Coronary artery (tissue), 2 donors: ENCODE measurements at places on chromosomes 3 and 15.

GRCh38 chr15:75985971-75986370 is 26.3 kb downstream of the NRG4 start:
- DNase-seq = no peak

DNA sequence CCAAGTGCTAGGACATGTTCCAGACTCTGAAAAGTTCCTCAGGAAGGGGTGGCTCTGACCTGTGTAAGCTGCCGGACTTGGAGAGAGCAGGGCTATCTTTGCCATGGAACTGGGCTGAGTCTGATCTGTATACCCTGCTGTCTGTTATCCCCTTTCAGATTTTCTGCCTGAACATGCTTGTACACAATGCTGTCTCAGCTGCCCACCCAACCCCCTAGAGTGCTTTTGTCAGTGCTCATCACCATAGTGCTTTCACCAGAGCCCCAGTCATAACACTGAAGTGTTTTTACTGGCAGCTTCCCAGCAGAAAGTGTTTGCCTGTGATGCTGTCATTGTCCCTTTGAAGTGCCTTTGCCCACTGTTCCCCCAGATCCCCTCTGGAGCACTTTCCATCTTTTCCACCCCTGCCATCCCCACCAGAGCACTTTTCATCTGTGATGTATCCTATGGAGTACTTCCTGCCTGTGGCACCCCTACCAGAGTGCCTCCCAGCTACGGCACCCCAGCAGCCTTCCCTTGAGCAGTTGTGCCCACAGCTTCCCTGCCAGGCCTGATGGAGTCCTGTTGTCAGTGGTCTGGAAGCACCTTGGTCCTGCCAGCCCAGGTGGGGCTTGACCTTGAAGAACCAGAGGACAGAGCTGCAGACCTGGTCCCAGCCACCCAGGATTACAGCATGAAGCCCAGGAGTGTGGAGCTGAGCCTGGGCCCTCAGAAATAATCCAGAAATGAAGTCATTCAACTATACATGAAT is 397.7 kb downstream of the DIPK2A start:
- no peak for DNase-seq

DNA sequence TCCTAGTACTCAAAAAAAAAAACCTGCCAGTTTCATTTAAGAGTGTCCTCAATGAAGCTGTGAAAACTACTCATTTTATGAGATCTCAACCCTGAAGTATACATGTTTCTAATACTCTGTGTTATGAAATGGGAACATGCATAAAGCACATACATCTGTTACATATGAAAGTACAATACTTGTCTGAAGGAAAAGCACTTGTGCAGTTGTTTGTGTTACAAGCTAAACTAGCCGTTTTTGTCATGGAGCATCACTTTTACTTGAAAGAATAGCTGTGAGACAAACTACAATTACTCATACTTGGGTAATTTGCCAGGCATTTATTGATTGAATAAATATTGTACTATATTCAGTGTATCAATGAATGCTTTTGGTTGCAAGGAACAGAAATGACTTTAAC is 72.7 kb downstream of the TIPARP start:
- DNase-seq = no peak

- DNase-seq = no peak
Measured at GRCh38 chr3:193894121-193894863, 241.7 kb upstream of the HES1 start.

DNA sequence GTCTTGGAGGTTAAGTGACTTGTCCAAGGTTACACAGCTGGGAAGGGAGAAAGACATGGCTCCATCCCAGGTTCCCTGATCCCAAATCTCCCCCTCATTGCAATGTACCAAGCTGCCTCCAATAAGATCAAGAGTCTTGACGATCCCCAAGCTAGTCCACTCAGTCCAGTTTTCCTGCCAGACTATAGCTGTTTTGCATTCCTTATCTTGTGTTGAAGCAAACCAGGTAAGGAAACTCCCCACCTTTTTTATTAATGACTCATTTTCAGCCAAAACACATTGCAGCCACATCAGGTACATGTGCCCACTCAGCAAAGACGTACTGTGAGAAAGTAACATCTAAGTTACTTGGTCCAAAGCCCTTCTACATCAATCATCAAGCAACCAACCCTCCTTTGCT is 41.9 kb downstream of the LIPC start:
- no peak for DNase-seq

DNA sequence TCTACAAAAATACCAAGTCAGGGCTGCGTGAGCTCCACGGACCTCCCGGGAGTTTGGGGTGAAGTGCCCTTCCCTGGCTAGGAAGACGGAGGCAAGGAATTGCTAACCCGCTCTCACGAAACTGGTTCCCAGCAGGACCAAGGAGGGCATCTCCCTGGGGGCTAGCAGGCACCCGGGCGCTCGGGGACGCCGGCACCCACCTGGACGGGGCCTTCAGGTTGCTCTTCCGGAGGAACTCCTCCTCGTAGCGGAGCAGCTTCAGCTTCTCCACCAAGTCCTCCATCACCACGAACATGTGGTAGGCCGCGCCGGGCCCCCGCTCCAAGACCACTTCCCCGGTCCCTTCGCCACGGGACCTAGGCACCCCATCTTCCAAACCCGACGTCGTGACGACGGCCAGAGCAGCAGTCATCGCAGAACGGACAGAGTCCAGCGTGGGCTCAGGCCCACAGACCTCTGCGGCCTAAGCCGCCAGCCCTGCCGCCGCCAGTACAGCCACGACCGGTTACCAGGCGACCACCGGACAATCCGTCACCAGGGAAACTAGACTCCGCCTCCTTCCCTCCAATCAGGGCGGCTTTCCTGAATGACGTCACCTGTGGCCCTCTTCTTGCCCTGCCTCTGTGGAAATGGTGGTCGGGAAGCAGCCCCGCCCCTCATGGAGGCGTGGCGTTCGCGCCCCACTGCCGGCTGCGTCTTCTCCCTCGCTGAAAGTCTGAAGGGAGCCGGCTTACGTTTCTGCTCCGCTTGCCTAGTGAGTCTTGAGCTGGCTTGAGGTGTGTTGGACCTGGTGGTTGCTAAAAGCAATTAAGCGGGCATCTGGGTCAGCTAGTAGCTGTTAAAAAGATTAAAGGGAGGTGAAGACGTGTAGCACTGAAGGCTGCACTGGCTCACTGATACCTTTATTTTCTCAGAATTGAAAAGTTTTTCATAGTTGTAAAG is at the start of gene IFT57:
TSS of gene IFT57 (minus strand) at position 514 of the 942 bp plus-strand sequence. CDS start at position 412, 102 bp downstream.
- DNase-seq = peak; percentile 99

DNA sequence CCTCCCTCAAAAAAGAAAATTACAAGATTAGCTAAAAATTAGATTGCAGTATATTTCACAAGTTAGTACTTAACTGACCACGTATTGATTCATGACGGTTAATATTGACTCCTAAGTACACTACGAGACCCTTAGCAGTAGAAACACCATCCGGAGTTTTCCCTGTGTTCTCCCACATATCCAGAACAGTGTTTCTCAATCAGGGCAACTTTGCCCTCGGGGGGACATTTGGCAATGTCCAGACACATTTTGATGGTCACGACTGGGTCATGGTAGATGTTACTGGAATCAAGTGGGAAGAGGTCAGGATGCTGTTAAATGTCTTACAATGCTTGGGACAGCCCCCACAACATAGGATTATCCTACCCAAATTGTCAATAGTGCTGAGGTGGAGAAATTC is 40.7 kb upstream of the LIPC start:
- no peak for DNase-seq

DNA sequence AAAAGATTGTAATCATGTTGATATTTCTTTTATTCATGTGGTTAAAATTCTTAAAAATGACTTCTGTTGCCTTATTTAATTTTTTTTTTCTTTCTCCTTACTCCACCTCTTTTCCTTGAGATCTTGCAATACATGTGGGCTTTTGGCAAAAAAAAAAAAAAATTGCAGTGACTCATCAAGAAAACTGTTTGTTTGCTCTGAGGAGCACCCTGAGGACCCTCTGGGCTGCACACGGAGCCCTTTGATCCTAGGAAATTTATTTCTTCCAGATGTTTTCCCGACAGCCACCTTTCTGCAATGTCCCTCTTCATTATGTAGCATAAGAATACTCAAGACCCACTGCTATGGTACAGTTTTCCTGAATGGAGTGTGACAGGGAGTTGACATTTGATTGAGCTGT is 371.7 kb downstream of the ZBTB20 start:
- no peak for DNase-seq

- DNase-seq = no peak
Measured at GRCh38 chr3:72606005-72606800, 242.0 kb downstream of the SHQ1 start.

GRCh38 chr3:174758943-174759342 is 100.2 kb upstream of the NAALADL2 start:
- DNase-seq = no peak

DNA sequence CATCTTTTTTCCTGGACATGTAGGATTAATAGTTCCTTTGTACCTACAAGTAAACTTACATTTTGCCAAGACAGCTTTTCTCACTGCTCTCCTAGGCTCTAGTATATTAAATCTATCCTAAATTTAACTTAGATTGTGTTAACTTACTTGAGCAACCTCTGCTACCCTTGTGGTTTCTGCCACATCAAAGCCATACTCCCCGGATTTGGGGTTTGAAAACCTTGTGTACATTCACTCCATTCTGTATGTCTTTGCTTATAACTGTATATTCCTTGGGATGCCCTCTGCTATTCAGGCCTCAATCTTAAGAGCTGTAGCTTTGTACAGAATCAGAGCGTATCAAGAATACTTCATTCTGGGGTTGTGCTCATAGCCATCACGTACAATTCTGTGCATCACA is 60.4 kb downstream of the ARIH1 start:
- DNase-seq = no peak

DNA sequence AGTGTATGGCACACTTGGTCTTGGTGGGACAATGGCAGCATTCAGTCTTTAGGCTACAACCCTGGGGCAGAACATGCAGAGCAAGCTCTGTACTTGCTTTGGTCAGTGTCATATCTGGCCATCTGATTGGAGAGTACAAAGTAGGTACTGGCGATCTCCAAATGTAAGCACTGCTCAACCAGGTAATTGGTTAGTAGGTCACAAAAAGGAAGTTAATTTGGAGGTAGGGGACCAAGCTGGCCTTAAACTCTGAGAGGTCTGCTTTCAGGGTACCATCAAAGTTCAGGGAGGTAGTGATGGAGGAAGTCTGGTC is 3.3 kb upstream of the ABHD5 start:
- no peak for DNase-seq

DNA sequence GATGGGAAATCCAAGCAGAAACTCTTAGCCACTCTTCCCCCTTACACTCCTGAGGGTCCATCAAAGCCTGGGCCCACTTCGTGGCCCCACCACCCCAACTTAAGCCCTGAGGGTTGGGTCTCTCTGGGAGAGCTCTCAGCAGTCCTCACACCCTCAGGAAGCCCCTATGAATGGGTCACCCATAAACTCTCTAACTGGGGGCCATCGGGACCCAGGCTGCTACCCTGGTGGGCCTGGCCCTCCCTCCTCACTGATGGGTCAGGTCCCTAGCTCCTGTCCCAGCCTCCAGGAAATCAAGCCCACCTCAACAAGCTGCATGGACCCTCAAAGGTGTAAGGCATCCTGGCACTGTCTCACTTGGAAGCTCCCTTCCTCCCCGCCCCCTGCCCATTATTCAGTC is 19.4 kb downstream of the SH2D7 start:
- peak; percentile 53 for DNase-seq

- DNase-seq = no peak
Measured at GRCh38 chr3:12349895-12350811, 61.3 kb downstream of the PPARG start.

GRCh38 chr3:67384760-67385397 is 269.5 kb downstream of the SUCLG2 start:
- no peak for DNase-seq

- no peak for DNase-seq
Measured at GRCh38 chr3:49611291-49611690, 57.0 kb downstream of the BSN start.

GRCh38 chr3:48215876-48216275 is 7.4 kb upstream of the CAMP start:
- DNase-seq = no peak

DNA sequence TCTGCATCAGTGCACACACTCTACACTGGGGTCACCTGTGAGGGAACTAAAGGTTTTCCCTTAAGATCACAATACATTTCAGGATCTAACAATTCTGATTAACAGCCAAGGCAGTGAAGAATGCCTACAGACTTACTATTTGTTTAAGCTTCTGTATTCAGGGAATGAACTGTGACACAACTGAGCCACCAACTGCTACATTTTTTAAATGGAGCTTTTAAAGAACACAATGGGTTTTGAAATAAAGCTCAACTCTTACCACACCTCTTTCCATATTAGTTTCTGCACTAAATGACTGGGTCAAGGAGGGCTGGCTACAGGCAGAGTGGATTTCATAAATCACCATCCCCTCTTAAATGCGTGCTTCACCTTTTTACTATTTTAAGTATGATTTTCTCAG is 100.2 kb downstream of the TMCC1 start:
- no peak for DNase-seq

GRCh38 chr15:69793781-69794451 is 303.8 kb downstream of the TLE3 start:
- peak; percentile 76 for DNase-seq

DNA sequence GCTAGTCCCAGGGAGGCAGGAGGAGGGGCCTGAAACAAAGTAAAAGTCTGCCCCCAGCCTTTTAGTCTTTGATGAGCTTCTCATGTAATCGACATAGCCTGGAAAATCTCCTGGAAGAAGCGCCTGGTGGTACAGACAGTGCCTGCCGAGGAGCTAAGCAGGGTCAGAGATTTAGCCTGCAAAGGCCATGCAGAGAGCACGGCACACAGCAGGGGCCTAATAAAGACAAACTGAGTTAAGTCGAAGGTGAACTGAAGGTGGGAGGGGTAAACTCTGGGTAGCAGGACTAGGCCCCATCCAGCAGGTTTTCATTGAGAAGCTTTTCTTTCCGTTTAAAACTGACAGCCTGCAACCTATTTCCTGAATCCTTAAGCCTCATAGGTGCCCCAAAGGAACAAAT is 115.5 kb upstream of the ABHD17C start:
- DNase-seq = no peak

DNA sequence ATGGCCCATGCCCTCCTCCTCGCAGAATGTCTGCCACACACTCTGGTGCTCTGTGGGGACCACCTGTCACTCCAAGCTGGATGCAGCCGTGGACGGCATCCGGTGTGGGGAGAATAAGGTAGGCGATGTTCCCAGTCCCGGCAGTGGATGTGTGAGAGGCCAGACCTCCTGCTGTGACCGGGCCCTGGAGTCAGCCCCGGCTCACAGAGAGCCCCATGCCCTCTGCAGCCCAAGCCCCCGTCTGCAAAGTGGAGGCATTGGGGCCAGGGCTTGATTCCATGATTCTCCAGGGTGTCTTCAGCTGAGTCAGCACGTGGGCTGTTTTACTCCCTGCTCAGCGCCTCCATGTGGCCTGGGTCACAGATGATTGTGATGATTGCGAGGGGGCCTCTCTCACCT is 32.2 kb downstream of the GOLGA6L10 start:
- DNase-seq = no peak

- DNase-seq = no peak
Measured at GRCh38 chr15:74202452-74203401, at the start of gene STRA6. Gene STRA6 (minus strand): TSS chr15:74202787. CDS start chr15:74202267, 520 bp downstream.
